ENCODE measurements at places on chromosomes 4 and X.
A peak's percentile ranks its signal among the peaks of the same experiment; 100 is the strongest.

GRCh38 chrX:44244008-44244407 is 99.5 kb downstream of the EFHC2 start:
- no peak for DNase-seq

GRCh38 chr4:26682436-26682835 is 98.6 kb downstream of the TBC1D19 start:
- no peak for DNase-seq

GRCh38 chr4:142777045-142777743 is 68.9 kb downstream of the INPP4B start:
- no peak for DNase-seq

- DNase-seq, result no peak
These were observed 378 bp upstream of the RPS6KA6 start for GRCh38 chrX:84188320-84188834.

- no peak for DNase-seq
These were observed 23.9 kb upstream of the APLN start for GRCh38 chrX:129678614-129679195.

DNA sequence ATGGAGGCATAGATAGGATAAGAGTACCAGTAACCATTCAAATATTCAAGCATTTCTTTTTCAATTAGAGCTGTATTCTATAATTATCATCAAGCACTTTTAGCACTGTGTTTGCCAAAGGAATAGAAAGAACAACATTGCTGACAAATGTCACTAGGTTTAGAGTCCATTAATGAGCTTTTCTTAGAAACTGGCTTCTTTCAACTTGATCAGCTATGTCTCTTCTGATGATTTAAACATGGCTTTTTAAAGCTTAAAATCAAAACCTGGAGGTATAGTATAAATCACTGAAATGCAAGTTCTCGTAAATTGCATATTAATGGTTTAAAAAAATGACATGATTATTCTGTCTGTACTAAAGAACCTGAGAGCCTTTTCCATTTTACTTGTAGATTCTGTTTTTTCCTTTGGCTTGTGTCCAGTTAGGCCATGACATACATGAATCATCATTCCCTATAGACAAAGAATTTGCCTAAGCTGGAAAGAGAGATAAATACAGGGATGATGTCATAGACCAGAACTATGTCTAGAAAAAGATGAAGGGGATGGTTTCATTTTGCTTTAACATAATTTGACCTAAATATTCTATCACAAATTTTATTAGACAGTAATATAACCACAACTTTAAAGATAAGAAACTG is 340.1 kb upstream of the CTSO start:
- DNase-seq, result no peak

- no peak for DNase-seq
These were observed 237.8 kb downstream of the ADGRL3 start for GRCh38 chr4:61437923-61438322.

DNA sequence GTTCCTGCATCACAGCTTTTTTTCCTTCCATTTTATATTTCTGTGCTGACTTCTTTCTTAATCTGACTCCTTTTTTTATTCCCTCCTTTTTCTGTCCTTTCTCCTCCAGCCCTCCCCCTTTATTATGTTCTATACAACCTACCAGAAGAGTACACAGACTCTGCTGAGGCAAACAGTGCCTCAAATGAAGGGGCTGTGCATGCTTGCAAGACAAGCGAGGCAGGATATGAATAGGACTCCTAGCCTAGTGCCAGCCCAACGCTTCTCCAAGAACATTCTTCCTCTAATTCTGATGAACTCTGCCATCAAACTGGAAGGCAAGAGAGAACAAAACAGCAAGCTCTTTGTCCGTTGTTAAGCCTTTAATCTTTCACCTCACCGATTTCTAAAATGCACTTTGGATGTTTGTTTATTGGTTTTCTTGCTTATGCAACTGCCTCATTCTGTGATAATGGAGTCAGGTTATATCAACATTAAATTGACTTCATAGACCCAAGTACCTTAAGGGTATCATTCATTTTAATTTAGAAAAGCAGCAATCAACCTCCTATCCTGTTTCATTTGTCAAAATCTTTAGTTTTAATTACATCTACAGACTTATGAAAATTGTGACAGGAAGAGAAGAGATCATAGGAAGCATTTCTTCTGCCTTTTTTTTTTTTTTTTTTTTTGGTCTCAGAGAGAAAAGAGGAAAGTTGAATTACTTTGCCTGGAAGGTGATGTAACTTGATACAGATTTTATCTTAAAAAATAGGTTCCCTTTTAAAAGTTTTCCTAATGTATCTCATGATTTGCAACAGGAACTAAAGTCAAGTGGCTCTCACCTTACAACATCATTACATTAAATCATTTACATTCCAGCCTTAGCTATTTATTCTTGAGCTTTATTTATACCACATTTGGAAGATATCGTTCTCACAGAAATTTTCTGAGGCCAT is 284.7 kb upstream of the FTHL17 start:
- no peak for DNase-seq

GRCh38 chr4:825063-825970 is 612 bp downstream of the CPLX1 start:
- no peak for DNase-seq

DNA sequence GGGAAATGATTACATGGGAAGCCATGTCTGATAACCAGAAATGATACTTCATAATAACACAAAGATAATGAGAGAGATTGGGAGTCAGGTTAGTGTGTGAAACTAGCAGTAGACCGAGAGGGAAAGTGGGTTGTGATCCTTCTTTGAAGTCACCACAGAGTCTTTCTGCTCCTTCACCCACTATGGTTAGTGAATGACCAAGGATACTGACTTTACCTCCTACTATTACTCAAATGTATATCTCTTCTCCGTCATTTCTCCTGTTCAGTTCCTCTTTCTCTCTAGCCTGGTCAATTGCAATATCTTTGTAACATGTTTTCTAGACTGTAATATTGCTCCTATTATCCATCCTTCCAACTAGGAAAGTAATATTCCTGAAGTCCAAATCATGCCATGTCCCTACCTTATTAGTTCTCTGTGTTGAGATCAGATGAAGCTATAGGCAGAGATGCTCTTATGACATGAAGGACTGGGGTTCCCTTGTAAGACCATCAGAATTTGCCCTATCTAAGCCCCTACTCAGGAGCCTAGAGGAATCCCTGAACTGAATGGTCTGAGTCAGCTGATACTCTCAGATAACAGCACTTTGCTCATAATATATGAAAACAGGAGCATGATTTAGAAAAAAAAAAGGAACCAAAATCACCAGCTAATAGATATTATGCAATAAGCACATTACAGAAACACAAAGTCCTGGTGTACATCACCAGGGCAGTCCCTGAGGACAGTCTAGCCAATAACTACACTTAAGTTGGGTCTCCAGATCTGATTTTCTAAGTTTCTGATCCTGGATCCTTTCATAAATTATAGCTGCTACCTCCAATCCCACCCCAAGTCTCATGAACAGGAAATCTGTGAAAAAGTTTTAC is 81.2 kb downstream of the SHROOM3 start:
- DNase-seq, result no peak

GRCh38 chr4:173325007-173325736 is 9.0 kb downstream of the HMGB2 start:
- no peak for DNase-seq

GRCh38 chr4:91220315-91220714 is 1083.5 kb upstream of the GRID2 start:
- DNase-seq, result no peak

GRCh38 chr4:152165146-152165545 is 370.7 kb downstream of the FBXW7 start:
- DNase-seq, result peak; percentile 2

- no peak for DNase-seq
These were observed 78.1 kb upstream of the FSTL5 start for GRCh38 chr4:162241857-162242256.

DNA sequence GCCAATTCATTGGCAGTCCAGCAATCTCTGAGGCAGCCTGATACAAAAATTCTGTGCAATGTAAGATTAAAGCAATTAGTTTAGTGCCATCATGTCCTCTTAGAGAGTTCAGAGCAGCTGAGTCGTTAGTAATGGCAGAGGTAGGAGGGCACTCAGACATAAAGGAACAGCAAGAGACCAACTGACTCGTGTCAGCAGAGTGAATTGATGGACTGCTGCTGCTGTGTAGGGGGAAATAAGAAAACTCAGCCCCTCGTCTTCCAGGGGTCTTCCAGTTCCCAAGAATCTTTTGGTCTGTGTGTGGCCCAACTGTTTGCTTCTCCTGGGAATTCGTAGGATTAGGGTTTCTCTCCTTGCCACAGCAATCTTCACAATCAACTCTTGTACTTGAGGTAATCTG is 100.9 kb downstream of the TTC29 start:
- no peak for DNase-seq

DNA sequence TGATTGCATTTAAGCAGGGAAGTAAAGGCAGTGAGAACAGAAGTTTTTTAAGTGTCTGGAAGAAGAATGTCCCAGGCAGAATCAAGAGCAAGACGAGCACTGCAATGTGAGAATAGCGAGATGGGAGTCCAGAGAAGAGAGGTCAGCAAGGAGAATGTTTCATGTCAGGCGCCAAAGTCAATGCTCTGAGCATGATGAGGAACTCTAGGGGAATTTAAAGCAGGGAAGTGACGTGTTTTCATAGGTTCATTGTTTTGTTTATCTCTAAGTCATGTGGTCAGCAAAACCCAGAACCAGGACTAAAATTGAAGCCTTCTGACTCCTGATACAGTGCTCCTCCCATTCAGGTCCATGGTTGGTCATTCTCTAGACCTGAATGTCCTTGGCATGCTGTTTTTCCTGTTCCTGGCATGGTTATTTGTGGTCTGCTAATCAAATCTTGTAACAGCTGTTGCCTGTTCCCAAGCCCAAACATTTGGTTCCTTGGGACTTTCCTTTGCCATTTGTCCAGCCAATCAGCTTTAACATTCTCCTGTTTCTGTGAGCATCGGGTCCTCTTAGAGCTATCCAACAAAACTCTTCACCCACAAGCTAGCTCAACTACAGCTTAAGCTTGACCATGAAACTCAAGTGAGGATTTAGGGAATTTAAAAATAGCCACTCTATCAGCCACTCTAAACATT is 37.7 kb downstream of the PTCHD1 start:
- no peak for DNase-seq

GRCh38 chr4:153629776-153630175 is 54.3 kb upstream of the TLR2 start:
- DNase-seq, result no peak

DNA sequence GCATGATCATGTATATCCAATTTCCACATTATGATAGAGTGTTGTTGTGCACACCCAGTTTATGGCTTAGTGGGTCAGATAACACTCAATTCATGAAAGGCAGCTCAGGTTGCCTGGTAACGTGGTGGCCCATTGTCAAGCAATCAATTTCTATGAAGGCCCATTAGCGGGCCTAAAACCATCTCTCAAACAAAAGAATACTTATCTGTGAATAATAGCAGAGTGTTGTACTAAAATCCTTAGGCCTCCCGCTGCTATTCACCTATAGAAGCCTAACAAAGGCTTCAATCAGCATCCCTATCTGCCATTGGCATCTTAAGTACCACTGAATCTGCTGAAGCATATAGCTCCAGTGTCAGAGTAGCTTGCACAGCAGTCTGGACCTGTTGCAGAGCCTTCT is 849.6 kb upstream of the POU3F4 start:
- DNase-seq, result no peak

GRCh38 chr4:73707918-73708577 is 32.3 kb upstream of the CXCL8 start:
- DNase-seq, result peak; percentile 73

GRCh38 chrX:119417842-119418241 is 18.7 kb downstream of the SLC25A43 start:
- DNase-seq, result no peak

DNA sequence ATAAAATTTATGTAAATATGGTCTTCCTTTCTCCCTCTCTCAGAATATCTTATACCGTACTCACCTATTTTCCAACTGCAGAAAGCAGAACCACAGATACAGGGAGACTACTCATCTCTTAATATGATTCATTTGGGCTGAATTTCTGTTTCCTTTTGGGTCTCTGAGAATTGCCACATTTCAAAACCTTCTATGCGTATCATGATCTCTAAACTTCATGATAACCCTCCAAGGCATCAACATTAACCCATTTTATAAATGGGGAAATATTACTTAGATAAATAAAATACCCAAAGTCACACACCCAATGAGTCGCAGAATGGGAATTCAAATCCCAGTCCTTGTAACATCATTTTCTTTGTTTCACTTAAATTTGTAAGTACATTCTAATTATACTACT is 16.6 kb upstream of the PRDM8 start:
- DNase-seq, result no peak

- DNase-seq, result no peak
These were observed 91.6 kb upstream of the EFHC2 start for GRCh38 chrX:44435047-44435446.

- no peak for DNase-seq
These were observed 1455.5 kb downstream of the TECRL start for GRCh38 chr4:62953752-62954151.

GRCh38 chr4:55183926-55184599 is 58.7 kb upstream of the KDR start:
- DNase-seq, result peak; percentile 63

DNA sequence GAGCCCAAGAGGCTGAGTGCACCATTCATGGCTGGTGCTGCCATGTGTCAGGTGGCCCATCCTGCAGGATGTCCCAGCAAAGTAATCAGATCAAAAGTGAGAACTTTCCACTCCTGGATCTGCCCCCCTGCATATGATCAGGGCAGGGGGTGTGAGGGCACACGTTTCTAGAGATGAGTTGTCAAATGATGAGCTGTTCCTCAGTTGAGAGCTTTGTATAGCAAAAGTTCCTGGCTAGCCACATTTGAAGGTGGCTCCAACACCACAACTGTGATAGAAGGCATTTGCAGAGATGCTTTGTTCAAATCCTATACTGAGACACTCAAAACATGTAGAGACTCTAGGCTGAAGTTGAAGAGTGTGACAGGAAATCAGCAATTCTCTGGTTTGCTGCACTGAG is 501.8 kb downstream of the BCOR start:
- DNase-seq, result no peak

GRCh38 chr4:13983189-13983790 is 355.8 kb upstream of the BOD1L1 start:
- DNase-seq, result no peak

- no peak for DNase-seq
These were observed 188.8 kb upstream of the VEGFC start for GRCh38 chr4:176981551-176981950.

- no peak for DNase-seq
These were observed 96.4 kb downstream of the LNX1 start for GRCh38 chr4:53494851-53495250.

- no peak for DNase-seq
These were observed 175.8 kb downstream of the PPP1R2C start for GRCh38 chrX:42602136-42602535.

Data from BJ (cell line).